ENCODE measurements at places on chromosomes 4 and X.

GRCh38 chrX:14032406-14032805 is 2.7 kb upstream of the GEMIN8 start:
- no peak for DNase-seq

GRCh38 chrX:53255738-53256191 is 25.6 kb downstream of the IQSEC2 start:
- no peak for DNase-seq

DNA sequence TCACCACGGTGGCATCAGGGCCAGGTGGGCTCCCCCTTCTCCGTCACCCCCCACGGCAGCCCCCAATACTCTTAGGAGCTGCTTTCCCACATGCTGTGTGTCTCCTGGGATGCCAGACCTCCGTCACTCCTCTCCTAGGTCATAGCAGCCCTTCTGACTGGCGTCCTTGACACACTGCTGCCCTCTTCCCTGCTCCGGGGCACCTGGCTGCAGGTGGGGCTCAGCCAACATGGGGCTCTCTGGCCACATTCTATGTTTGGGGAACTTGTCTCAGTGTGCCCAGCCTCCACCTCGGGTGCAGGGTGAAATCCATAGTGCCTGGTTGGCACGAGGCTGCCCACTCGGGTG is 13.8 kb downstream of the TMEM175 start:
- DNase-seq, result no peak

- no peak for DNase-seq
Measured at GRCh38 chr4:117474987-117475386, 389.6 kb upstream of the TRAM1L1 start.

- no peak for DNase-seq
Measured at GRCh38 chr4:176498617-176499256, 179.0 kb downstream of the SPCS3 start.

- no peak for DNase-seq
Measured at GRCh38 chr4:16809064-16809463, 89.4 kb downstream of the LDB2 start.

DNA sequence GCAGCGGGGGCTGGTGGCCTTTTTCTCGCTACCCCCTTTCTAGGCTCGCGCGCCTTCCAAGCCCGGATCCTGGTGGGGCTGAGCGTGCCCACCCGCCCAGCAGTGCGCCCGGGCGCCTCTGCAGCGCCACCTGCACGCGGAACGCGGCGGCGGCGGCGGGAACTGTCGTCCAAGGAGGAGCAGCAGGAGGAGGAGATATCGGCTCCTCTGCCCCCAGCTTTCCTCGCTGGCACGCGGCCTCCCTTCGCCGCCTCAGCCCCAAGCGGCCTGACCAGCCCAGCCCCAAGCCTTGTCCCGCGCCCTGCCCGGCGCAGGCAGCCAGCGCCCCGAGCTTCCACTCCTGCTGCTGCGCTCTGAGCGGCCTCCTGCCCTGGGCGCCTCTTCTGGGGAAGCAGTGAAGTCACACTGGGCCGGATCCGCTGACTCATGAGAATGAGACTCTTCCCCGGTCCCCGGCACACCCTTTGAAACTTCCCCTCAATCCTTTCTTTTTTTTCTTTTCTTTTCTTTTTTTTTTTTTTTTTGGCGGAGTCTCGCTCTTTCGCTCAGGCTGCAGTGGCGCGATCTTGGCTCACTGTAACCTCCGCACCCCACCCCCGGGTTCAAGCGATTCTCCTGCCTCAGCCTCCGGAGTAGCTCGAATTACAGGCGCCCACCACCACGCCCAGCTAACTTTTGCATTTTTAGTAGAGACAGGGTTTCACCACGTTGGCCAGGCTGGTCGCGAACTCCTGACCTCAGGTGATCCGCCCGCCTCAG is 10.6 kb upstream of the ELF4 start:
- DNase-seq, result peak; percentile 85

- no peak for DNase-seq
Measured at GRCh38 chrX:129793604-129794191, 13.9 kb downstream of the SASH3 start.

DNA sequence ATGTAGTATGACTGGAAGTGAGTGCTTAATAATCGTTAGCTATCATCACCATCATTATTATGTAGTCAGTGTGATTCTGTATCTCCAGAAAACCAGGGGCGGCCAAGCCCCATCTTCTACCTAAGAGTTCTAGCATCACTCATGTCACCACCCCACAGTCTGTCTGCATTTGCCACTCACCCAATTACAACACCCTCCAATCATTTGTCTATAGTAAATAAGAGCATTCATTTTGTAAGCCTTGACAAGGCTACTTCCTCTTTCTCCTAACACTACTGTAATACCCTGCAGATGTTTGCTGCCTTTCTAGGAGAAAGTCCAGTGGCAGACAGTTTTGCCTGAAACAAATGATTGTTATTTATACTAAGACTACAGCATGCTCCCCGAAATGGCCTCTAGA is 15.8 kb upstream of the IL21 start:
- DNase-seq, result no peak

GRCh38 chr4:152352622-152353116 is 183.2 kb downstream of the FBXW7 start:
- peak; percentile 42 for DNase-seq

DNA sequence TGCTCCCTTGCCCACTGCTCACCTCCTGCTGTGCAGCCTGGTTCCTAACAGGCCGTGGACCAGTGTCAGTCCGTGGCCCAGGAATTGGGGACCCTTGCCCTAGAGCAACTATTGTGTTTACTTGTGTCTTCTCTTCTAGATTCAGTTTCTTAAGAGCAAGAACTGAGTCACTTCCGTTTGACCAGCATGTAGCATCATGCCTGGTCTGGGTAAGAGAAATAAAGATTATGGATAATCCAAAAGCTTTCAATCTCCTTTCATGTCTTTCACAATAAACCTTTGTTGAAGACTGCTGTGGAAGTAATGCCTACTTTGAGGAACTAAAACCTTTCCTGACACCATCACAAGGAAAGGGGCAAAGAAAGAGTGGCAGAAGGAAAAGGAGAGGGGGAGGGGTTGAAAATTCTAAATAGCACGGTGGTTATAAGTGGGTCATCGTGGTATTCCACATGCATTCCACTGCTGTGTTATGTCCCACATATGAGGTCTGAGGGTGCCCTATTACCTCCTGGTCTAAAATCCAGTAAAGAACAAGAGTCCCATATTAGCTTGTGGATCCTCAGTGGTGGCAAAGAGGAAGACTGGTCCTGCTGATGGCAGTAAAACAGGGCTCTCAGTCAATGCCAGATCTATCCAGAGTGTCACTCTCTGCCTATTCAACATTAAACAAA is 133.4 kb downstream of the RASL11B start:
- DNase-seq, result no peak

GRCh38 chrX:127466211-127466610 is 586.0 kb downstream of the ACTRT1 start:
- DNase-seq, result no peak

- DNase-seq, result no peak
Measured at GRCh38 chr4:169998981-169999380, 27.2 kb downstream of the MFAP3L start.

GRCh38 chr4:35247047-35247446 is 997.3 kb downstream of the ARAP2 start:
- no peak for DNase-seq

DNA sequence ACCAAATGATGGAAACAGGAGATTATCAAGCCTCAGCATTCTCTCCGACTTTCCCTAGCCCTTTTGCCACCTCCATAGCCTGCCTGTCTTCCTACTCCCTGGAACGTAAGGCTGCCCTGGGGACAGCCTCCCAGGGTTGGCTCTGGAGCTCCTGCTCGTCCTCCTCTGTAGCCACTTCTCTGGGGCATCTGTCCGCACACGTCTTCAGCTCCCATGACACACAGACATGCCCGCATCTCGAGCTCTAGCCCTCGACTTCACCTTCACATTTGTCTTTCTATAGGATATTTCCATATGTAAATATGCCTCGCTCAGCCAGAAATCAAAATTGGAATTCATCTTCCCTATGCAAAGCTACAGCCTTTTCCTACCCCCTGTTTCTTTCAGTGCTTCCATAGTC is 67.7 kb downstream of the TSC22D3 start:
- DNase-seq, result no peak

- DNase-seq, result no peak
Measured at GRCh38 chr4:134089885-134090284, 111.7 kb downstream of the PABPC4L start.

GRCh38 chr4:152850377-152850776 is 70.6 kb downstream of the ARFIP1 start:
- no peak for DNase-seq

DNA sequence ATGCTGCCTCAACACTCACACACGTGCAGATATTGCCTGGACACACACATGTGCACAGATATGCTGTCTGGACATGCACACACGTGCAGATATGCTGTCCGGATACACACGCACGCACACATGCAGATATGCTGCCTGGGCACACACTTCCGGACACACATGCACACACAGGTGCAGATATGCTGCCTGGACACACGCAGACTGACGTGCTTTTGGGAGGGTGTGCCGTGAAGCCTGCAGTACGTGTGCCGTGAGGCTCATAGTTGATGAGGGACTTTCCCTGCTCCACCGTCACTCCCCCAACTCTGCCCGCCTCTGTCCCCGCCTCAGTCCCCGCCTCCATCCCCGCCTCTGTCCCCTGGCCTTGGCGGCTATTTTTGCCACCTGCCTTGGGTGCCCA is 14.7 kb downstream of the FGFRL1 start:
- no peak for DNase-seq

- DNase-seq, result no peak
Measured at GRCh38 chrX:56751071-56751470, 22.0 kb downstream of the NBDY start.

- no peak for DNase-seq
Measured at GRCh38 chr4:48739560-48740019, 40.5 kb downstream of the FRYL start.

DNA sequence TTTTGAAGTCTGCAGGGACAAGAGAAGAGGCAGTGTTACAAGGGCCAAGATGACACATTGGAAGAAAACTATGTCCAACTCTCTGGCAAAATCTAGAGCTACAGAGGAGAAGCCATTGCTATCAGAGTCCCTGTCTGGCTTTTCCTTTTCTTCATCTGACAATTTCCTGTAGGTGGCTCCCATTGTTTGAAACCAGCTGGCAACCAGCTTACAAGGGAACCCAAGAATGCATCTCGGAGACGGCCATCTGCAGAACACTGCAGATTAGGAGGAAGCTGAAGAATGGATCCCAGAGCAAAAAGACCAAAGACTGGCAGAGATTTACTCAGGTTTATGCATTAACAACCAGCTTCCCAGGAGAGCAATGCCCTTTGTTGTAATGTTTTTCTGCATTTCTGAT is 216.2 kb upstream of the CTSO start:
- no peak for DNase-seq

GRCh38 chr4:16860516-16860915 is 37.9 kb downstream of the LDB2 start:
- DNase-seq, result no peak

DNA sequence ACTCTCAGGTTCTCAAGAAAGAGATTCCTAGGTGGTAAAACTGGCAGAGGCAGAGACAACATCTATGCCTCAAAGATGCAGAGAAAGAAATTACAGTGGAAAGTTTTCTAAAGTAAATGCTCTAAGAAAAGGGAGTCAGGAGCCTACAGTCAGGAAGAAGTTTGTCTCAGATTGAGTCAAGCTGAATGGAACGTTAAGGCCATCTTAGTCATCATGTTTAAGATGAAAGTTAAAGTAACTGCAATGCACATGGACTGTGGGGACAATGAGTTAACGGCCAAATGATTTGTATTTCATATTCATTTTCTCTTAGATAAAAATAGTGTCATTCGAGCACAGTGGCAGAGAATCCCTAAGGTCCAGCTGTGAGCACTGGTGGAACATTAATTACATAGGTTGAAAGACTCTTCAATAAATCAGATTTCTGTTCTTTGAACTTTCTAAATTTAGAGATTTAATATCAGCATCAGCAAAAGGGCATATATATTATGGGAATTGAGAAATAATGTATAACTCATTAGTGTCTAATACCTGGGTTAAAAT is 384.6 kb downstream of the DTHD1 start:
- no peak for DNase-seq

GRCh38 chr4:66574145-66574978 is 904.1 kb upstream of the EPHA5 start:
- no peak for DNase-seq

GRCh38 chr4:16231570-16232245 is 5.4 kb upstream of the TAPT1 start:
- no peak for DNase-seq

DNA sequence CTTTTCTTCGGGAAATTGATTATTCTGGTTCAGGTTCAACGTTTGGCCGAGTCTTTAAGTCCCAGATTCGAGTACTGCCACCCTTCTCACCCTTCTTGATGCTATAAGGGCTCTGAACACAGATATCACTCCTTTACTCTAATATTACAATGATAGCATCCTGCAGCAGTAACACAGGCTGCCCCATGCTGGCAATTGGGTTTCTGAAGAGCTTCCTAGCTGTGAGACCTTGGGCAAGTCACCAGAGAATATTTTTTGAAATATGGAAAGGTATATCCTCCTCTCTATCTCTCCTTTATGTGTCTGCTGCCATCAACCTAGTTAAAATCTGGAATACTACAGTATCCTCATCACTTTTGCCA is 297 bp upstream of the MTMR8 start:
- DNase-seq, result no peak

DNA sequence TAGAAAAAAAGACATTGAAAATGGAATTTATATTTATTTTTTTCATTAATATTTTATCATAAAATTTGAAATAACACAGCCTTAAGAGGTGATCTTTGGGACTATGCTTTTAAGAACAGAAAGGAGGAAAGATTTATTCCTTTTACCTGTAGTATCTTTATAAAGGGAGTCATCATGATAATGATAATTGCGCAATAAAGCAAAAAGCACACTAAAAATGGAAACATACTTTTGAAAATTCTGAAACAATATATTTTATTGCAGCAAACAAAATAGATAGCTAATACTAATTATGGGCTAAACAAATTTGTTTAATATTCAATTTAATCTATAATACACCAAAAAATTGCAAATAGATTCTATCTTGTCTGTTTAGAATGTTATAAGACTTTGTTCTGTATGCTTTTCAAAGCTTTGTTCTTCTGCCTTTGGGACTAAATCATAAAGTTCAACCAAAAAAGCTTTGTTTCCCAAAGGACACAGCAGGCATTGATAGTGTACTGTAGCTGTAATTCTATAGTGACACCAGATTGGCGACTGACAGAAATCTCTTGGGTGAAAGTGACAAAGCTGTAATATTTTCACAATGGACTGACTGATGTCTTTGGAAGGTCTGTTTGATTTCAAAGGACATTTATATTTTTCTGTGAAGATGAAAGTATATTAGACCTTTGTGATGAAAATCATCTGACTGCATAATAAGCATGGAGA is 2156.6 kb upstream of the TENM3 start:
- no peak for DNase-seq

- no peak for DNase-seq
Measured at GRCh38 chr4:110854021-110854678, 231.3 kb upstream of the PITX2 start.

DNA sequence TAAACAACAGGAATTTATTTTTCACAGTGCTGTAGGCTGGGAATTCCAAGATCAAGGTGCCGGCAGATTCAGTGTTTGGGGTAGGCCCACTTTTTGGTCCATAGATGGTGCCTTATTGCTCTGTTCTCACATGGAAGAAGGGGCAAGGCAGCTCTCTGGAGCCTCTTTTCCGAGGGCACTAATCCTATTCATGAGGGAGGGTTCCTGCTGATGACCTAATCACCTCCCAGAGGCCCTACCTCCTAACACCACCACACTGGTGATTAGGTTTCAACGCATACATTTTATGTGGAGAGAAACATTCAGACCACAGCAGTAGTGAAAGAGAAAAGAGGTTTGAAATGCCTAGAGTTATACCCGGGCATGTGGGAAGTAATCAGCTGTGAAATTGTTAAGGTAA is 1.4 kb upstream of the POLA1 start:
- DNase-seq, result no peak

GRCh38 chr4:142840516-142841123 is 5.5 kb downstream of the INPP4B start:
- DNase-seq, result no peak

Data from Right ventricle myocardium superior (tissue), 1 donor.